ENCODE measurements at places on chromosomes 13 and 19.

GRCh38 chr13:109385242-109385560, 401.2 kb downstream of the IRS2 start:
- no peak for DNase-seq

DNA sequence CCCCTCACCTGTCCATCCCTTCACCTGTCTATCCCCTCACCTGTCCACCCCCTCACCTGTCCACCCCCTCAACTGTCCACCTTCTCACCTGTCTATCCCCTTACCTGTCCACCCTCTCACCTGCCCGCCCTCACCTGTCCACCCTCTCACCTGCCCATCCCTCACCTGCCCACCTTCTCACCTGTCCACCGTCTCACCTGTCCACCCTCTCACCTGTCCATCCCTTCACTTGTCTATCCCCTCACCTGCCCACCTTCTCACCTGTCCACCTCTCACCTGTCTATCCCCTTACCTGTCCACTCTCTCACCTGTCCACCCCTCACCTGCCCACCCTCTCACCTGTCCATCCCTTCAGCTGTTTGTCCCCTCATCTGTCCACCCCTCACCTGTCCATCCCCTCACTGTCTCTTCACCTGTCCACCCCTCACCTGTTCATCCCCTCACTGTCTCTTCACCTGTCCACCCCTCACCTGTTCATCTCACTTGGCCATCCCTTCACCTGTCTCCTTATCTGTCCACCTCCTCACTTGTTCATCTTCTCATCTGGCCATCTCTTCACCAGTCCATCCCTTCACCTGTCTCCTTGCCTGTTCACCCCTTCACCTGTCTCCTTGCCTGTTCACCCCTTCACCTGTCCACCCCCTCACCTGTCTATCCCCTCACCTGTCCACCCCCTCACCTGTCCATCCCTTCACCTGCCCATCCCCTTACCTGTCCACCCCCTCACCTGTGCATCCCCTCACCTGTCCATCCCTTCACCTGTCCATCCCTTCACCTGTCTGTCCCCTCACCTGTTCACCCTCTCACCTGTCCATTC, 12.7 kb upstream of the KANK2 start:
- DNase-seq: no peak

DNA sequence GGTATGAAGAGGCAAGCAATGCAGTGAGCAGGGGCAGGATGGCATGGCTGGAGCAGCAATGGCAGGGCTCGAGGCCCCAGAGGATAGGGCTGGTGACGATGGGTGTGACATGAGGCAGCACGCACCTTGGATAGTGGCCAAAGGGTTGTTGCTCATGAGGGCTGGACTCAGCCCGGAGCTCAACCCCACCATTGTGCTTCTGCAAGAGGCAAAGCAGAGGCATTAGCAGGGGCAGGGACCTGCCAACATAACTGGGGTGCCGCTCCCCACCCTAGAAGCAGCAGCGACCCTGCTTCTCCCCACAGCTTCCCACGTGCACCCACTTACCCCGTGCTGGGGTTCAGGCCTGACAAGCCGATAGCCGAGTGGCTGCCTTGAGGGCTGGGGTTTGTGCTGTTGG, 15.8 kb downstream of the ZNF574 start:
- DNase-seq: no peak

- DNase-seq: no peak
Observed at GRCh38 chr19:39060171-39060570, 24.0 kb upstream of the ACP7 start.

- DNase-seq: peak; percentile 60
Observed at GRCh38 chr19:49570997-49571676, 9.2 kb downstream of the NOSIP start.

DNA sequence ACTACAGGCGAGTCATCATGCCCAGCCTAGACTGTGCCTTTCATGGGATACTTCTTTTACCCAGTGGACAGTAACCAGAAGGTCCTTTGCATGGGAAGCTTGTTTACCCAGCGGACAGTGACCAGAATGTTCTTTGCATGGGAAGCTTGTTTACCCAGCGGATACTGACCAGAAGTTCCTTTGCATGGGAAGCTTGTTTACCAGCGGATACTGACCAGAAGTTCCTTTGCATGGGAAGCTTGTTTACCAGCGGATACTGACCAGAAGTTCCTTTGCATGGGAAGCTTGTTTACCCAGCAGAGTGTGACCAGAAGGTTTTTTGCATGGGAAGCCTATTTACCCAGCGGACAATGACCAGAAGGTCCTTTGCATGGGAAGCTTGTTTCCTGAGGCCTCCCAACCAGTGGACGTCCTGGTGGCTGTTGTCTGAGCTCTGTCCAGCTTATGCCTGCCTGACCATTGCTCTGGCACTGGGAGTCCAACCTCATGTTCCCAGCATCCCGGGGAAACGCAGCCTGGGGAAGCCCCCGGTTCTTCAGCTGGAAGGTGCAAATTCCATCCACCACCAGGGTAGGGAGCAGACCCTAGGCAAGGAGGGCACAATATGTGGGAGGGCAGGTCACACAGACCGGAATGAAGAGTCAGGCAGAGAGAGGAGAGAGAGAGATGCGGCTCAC, 41.6 kb upstream of the PDCD5 start:
- no peak for DNase-seq

- DNase-seq: no peak
Observed at GRCh38 chr13:32535115-32535514, 3.5 kb downstream of the N4BP2L2 start.

GRCh38 chr19:12786141-12786870, 5.0 kb upstream of the JUNB start:
- DNase-seq: no peak

GRCh38 chr13:98658131-98658530, 81.2 kb upstream of the STK24 start:
- no peak for DNase-seq

All from renal pelvis (tissue), 12 donors.